OCI-M1 (cell line): ENCODE measurements at places on chromosomes 4 and X.
A peak's percentile ranks its signal among the peaks of the same experiment; 100 is the strongest.

DNA sequence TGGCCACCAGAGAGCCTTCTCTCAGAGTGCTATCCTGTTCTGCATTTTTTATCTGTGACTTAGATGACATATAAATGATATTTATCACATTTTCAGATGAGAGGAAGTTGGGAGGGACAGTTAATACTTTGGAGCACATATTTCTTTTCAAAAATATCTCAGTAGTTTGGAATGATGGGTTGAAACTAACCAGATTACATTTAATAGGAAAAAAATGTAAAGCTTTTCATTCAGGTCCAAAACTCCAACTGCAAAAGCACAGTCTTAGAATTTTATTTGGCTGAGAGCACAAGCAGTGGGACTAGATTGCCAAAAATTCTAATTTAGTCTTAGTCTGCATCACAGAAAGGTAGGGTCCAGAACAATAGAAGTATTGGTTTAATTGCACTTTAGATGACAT is 248.2 kb upstream of the TEX13A start:
- DNase-seq: no peak

- DNase-seq: peak; percentile 55
These were observed 646 bp downstream of the ABCB7 start for GRCh38 chrX:75155447-75155826.

DNA sequence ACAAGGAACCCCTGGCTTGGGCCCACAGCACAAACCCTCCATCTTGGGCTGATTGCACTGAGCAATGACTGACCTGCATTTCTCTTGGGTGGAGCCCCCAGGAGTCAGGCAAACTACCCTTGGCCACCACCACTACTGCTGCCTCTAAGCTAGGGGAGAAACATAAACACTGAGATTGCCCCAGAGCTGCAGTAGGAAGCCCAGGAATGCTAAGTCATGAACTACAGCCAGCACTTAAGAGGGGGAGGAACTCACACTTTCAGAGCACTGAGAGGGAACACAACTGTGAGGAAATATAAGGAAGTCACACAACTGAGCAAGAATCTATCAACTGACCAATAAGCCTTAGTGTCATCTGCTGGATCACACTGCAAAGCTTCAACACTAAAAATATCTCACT is 111.6 kb upstream of the PPP3CA start:
- DNase-seq: peak; percentile 51

DNA sequence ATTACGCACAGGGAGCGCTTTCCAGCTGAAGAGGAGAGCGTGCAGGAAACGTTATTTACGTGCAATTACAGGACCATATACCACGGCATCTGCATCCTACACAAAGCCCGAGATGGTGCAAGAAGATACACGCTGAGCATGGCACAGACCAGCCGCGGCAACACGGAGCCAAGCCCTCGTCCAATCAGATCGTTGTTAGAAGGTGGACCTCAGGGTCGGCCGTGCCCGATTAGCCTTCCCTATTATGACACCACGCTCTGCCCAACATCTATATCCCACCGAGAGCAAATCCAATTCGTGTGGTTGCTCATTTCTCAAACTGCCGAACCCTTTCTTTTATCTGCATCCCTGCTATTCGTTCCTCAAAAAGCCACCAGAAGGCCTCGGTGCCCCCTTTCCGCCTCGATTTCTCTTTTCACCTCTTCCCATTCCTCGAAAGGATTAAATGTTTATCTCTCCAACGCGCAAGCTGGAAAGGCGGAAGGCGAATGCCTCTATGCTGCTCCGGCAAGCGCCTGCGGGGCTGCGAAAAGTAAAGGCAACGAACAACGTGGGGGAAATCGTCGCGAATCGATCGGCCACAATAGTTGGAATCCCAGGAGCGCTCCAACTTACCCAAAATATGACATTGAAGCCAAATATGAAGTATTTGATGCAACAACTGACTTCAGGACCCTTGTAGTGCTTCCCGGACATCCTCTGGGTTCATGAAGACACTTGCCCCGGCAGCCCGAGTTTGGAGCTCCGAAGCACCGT is 702 bp downstream of the TSPAN5 start:
- no peak for DNase-seq

GRCh38 chr4:139469216-139469615 is 15.3 kb downstream of the RAB33B start:
- DNase-seq: no peak

GRCh38 chr4:47031011-47031678 is at the start of gene GABRB1:
GABRB1 (plus strand) TSS chr4:47031567.
- DNase-seq: no peak

- DNase-seq: no peak
These were observed 18.8 kb downstream of the NEXMIF start for GRCh38 chrX:74906417-74906816.

GRCh38 chr4:40255393-40256281 is 58.8 kb downstream of the RHOH start:
- no peak for DNase-seq
